GM13977 (cell line): ENCODE measurements at places on chromosomes 1 and 21.

DNA sequence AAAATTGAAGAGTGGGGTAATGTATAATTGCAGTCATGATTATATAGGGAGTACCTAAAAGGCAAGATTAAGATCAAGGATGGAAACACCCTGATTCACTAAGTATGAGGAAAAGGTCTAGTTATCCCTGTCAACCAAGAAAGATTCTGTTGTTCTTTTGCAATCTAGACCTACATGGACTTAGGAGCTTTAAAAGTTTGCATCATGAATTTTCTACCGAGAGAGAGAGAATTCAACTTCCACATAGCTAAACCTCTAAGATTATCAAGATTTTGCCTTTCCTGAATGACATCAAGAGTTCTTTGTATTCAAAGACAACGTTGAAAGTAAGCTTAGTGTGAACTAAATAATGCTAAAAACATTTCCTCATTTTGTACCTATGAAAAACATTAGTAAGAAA is 78.8 kb upstream of the RBM34 start:
- no peak for DNase-seq

GRCh38 chr1:176205332-176205914 is 1.7 kb downstream of the COP1 start:
- peak; percentile 31 for DNase-seq

GRCh38 chr1:57422271-57423134 is 1.4 kb downstream of the DAB1 start:
- peak; percentile 14 for DNase-seq

DNA sequence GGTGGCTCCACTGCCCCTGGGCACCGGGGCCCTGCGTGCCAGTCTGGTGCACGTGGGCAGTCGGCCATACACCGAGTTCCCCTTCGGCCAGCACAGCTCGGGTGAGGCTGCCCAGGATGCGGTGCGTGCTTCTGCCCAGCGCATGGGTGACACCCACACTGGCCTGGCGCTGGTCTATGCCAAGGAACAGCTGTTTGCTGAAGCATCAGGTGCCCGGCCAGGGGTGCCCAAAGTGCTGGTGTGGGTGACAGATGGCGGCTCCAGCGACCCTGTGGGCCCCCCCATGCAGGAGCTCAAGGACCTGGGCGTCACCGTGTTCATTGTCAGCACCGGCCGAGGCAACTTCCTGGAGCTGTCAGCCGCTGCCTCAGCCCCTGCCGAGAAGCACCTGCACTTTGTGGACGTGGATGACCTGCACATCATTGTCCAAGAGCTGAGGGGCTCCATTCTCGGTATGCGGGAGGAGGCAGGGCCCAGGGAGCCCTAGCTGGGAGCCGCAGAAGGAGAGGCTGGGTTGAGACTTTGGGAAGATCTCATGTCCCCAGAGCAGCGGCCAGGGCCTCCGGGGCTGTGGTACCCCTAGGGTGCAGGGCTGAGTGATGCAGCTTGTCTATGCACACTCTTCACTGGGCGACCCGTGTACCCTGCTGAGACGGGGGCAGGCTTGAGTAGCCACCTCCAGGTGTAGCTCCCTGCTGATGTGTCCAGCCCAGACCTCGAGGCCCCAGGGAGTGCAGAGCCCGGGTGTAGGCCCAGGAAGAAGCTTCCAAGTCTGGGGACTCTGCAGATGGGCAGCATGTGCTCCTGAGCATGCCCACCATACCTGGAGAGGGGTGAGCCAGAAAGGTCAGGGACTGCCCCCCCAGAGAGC is 1.8 kb downstream of the VWA1 start:
- DNase-seq = peak; percentile 34
